Sciatic nerve (tissue), 2 donors: ENCODE measurements at places on chromosomes 7 and 10. TPM values are rescaled to one million over a fixed set of nuclear protein-coding genes. Genes with fewer than 3 reads are reported as not detected.

Gene SPOCK2
- 5.3 TPM for total RNA-seq

Gene PLXNA4
- 9.0 TPM for total RNA-seq

Gene CAPZA2
- total RNA-seq: 198 TPM

Gene TRPV5
- total RNA-seq: 0.22 TPM

Gene TLX1
- not detected for total RNA-seq

Gene BZW2
- 30.8 TPM for total RNA-seq

Gene C10orf105
- 0.53 TPM for total RNA-seq

Gene BMPER
- total RNA-seq: 18.8 TPM

Gene IFIT1B
- 6.3 TPM for total RNA-seq

Gene ZCCHC24
- total RNA-seq: 150 TPM

Gene LRRD1
- total RNA-seq: not detected

Gene DCLRE1A
- 4.1 TPM for total RNA-seq
